Kidney glomerular epithelial cell (primary cell): ENCODE measurements at places on chromosomes 12 and 14.

- no peak for DNase-seq
Observed at GRCh38 chr12:49288412-49288853, 6.5 kb upstream of the PRPH start.

DNA sequence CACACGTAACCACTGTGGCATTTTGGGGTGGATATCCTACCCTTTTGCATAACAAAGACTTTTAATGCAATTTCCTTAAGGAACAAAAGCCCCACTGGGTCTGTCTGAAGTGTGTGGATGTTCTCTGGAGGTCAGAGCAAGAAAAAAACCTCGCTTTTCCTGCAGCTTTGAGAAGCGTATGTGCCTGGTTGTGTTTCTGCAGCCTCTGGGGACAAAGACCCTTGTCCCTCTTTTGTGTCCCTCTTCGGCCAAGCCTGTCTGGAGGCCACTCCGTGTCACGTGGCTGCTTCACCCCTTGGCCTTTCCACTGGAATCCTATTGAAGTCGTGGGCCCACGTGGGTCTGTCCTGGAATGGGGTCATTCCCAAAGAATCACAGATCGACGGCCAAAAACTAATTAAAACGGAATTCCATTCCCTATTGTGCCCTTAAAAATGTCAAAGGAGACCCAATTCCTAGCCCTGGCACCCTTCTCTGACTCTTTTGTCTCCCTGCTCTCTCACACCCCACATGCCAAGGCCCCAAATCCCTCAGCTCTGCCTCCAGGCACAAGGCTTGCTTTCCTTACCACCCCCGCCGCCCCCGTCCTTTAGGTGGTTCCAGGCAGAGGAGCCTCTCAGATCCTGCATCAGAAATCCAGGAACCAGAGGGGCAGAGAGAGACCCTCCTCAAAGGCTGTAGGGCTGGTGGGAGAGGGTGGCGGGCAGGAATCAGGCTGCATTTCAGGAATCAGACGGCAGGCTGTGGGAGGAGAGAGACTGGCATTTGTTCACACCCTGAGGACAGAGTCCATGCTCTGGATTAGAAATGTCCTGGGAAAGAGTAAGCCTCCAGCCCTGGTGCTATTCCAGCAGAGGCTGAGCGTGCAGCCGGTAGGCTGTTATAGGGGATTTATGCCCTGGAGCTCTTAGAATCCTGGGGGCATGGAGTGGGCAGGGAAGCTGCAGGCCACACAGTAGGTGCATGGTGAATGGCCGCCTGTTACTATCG, 12.6 kb upstream of the CYP46A1 start:
- no peak for DNase-seq

DNA sequence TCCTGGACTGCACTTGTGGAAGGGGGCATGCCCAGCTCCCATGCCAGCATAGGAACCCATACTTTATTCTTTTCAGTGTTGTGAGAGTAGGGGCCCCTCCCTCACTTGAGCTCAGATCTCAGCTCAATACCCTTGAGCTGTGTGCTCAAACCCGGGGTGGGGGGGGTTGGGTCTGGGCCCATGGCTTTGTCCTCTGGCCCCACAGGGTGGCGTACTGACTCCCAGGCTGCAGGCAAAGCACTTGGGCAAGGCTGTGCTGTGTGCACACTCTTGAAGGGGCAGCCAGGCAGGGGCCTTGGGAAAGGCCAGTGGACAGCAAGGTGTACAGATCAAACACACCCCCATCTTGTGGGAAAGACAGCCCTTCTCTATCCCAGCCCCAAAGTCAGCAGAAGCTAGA, 81.8 kb downstream of the WIF1 start:
- no peak for DNase-seq

DNA sequence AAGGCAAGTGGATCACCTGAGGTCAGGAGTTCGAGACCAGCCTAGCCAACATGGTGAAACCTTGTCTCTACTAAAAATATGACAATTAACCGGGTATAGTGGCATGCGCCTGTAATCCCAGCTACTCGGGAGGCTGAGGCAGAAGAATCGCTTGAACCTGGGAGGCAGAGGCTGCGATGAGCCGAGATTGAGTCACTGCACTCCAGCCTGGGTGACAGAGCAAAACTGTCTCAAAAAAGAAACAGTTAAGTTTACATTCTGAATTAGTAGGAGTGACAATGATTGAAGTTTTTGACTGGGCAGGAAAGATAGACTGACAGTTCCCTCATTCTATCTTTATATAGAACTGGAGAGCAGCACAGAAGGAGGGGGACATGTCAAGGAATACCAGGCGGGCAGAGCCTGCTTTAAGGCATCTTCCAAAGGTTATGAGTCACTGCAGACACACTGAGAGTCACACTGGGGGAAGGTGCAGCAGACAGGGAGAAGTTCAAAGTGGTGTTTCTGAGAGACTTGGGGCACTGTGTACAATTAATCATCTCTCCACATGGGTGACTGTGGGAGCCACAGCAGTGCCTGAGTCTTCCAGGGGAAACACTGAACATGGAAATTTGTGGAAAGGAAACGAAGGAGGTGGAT, 42.8 kb upstream of the RNASE3 start:
- DNase-seq = peak; percentile 80
